Pulmonary artery endothelial cell (primary cell): ENCODE measurements at places on chromosomes 6 and 20. TPM values are rescaled to one million over a fixed set of nuclear protein-coding genes. Genes with fewer than 3 reads are reported as not detected.
A peak's percentile ranks its signal among the peaks of the same experiment; 100 is the strongest.

- no peak for DNase-seq
Observed at GRCh38 chr6:24448828-24449525, 40.4 kb downstream of the GPLD1 start.

RSPH3 gene
- 1.5 and 1.6 TPM in 2 replicates for total RNA-seq

GRCh38 chr6:113209315-113209714 lies 647.8 kb upstream of the MARCKS start:
- no peak for DNase-seq

VSX1 gene
- not detected in 2 replicates for total RNA-seq

TRDN gene
- not detected in 2 replicates for total RNA-seq

GFRAL gene
- not detected in 2 replicates for total RNA-seq

GRCh38 chr6:11921017-11921438 lies 91.1 kb upstream of the HIVEP1 start:
- peak; percentile 17 for DNase-seq

DNA sequence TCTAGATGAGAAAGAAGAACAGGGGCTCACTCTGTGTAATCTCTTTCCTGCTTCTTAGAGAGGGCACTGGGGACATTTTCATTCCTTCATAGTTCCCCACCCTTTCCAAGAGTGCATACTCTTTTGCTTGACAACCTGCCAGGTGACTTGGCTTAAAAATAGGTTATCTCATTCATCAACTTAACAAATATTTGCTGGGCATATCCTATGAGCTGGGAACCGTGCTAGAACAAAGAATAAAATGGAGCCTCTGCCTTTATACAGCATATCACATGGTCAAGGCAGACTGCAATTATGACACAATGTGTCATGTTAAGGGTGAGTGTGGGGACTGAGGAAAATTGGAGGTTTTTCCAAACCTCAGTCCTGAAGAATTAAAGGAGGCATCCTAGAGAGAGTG lies 209.8 kb upstream of the FOXA2 start:
- DNase-seq, result no peak

TXNDC5 gene
- total RNA-seq, result 1,753 and 2,272 TPM in 2 replicates

COL21A1 gene
- 0.13 and 1.4 TPM in 2 replicates for total RNA-seq

TMC2 gene
- not detected in 2 replicates for total RNA-seq

HLA-DRB5 gene
- not detected in 2 replicates for total RNA-seq

GRCh38 chr6:32637219-32637880 lies at the start of gene HLA-DQA1:
TSS of gene HLA-DQA1 (plus strand) at chr6:32637406. CDS start at chr6:32637459, 53 bp downstream.
- no peak for DNase-seq

DNA sequence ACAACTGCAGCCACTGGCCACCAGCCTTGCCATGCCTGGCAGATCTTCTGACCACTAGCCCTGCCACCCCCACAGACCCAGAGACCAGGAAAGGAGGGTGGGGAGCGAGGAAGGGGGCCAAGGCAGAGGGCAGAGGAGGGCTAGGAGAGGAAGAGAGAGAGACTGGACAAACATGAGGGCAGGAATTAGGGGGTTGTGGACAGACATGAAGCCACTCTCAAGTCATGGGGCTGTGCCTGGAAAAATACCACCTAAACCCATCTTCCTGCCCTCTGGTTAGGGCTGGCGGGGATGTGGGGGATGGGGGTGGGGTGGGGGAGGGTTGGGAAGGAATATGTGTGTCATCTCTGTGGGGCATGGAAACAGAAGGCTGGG lies 1.4 kb upstream of the SLC29A1 start:
- no peak for DNase-seq

SPDEF gene
- 0.11 TPM in 1 of 2 replicates, not detected in the other for total RNA-seq

GRCh38 chr6:39301606-39302005 lies 12.6 kb downstream of the KCNK17 start:
- no peak for DNase-seq

DNA sequence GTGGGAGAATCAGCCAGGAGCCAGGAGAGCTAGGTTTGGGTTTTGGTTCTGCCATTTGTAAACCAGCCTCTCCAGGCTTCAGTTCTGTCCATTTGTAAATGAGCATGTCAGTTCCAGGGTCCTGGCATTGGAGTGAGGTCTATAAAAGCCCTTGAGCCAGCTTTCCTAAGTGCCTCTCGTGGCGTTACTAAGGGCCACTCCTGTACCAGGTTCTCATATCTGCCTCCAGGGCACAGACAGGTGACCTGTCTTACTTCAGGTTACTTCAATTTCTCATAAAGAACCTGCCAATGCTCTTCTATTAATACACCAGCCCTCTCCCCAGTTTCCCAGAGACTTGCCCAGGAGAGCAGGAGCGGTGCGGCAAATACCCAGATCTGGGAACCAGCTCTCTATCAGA lies 101.9 kb downstream of the VEGFA start:
- no peak for DNase-seq

DNA sequence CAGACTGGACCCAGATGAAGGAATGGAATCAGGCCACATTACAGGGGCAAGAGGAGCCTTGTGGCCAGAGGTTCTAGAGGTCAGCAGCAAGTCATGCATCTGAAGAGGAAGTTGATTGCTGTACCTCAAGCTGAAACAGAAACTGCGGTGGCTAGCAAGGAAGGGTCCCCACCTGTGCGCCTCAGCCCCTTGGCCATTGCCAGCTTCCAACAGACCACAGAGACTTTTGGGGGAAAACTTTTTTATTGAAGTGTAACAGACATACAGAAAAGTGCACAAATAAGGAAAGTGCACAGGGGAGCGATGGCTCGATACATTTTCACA lies 26.8 kb upstream of the SLC9A8 start:
- no peak for DNase-seq

GRCh38 chr6:68032217-68032616 lies 602.9 kb upstream of the ADGRB3 start:
- no peak for DNase-seq

- DNase-seq, result no peak
Observed at GRCh38 chr6:37583261-37583660, 83.6 kb upstream of the CCDC167 start.

GRCh38 chr6:168913866-168914469 lies 339.7 kb downstream of the THBS2 start:
- no peak for DNase-seq

RHAG gene
- total RNA-seq, result not detected in 2 replicates

- no peak for DNase-seq
Observed at GRCh38 chr6:1988843-1989242, 256.6 kb downstream of the GMDS start.

- no peak for DNase-seq
Observed at GRCh38 chr20:63500151-63500901, 1.4 kb upstream of the EEF1A2 start.

DNA sequence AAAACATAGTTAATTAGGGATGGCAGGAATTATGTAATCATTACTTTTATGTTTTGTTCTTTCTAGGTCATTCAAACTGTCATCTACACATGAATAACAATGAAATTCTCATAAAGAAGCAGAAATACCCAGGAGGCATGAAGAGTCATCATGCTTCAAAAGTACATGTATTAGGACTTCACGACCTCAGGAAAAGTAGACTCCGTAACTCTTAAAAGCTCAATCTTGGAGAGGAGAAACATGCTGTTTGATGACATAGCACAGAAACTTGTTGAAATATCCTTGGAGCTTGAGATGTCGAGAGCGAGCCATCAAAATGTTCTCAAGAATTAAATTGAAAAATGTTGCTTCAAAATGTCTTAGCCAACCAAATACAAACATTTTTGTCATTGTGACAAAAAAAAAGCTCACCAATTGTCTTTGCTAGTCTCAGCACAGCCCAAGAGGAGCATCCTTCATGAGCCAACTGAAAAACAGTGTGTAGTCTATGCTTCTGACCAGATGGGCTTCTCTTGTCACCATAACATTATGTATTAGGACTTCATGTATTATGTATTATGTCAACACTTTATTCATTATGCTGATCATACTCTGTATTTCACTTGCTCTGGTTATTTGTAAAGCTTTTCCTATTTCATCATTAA lies 28.2 kb upstream of the ANKEF1 start:
- no peak for DNase-seq
